ENCODE measurements at places on chromosomes 6 and 20. TPM values are rescaled to one million over a fixed set of nuclear protein-coding genes. Genes with fewer than 3 reads are reported as not detected.

The DSP gene
- 0.05 TPM for total RNA-seq

The ESF1 gene
- total RNA-seq = 13.9 TPM

- ATAC-seq = no peak
Measured at GRCh38 chr6:163613025-163613424, 198.5 kb downstream of the QKI start.

- no peak for ATAC-seq
Measured at GRCh38 chr20:15807271-15807670, 766.0 kb downstream of the KIF16B start.

DNA sequence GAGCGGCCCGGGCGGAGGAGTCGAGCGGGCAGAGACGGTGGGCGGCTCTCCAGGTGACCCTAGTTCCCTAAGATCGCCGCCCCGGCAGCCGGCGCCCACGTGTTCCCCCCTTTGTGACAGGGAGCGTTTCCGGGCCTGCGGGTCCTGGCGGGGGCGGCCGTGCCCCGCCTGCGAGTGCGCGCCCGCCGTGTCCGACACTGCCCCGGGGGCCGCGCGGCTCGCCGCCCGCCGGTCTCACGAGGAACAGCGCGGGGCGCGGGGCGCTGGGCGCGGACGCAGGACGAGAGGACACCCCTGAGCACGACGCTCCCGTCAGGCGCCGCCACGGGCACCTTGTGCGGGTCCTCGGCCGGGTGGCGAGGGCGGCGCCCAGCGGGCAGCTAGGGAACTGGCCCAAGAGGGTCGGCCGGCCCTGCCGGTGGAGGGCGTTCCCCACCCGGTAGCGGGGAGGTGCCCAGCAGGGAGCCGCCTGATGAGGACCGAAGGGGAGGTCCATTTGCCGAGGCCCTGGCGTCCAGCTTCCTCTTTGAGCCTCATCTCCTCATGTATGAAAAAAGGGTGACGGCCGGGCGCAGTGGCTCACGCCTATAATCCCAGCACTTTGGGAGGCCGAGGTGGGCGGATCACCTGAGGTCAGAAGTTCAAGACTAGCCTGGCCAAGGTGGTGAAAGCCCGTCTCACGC lies at the start of gene VARS1:
TSS of gene VARS1 (minus strand) at position 137 of the 683 bp plus-strand sequence. CDS start 535 bp downstream, outside the sequence.
- peak; percentile 92 for ATAC-seq

DNA sequence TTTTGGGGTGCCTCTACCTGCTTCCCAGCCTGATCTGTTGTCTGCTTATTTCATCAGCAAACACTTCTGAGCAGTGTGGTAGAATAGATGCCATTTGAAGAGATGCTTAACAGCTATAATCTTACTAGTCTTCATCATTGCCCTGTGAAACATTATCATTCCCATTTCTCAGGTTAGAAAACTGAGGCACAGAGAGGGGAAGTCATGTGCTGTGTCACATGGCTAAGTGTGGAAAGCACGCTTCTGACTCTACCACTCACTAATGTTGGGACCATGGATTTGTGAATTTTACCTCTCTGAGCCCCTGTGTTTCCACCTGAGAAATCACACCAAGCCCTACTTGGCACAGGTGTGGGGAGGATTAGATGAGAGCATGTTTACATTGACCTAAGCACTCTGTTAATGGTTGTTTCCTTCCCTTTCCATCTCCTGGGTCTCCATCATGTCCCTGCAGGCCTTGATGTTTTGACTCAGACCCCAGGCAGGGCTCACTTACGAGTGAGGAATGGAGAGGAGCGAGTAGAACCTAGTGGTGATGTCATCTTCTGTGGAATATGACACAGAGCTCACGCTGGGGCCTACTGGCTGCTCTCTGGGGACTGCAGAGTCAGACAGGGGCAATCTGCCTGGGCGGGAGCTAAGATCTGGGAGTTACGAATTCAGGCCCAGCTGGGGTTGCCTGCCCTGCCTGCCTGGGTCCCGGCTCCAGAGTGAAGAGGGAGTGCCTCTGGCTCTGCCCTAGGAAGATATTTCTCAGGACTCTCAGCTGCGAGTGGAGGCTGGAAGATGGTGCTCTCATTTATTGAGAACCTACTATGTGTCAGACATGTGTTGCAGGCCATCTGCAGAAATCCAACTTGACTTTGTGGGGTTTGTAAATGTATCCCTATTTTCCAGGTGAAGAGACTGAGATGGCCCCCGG lies 64.3 kb downstream of the CDH22 start:
- no peak for ATAC-seq

GRCh38 chr6:2353412-2354137 lies 108.2 kb upstream of the GMDS start:
- peak; percentile 40 for ATAC-seq

DNA sequence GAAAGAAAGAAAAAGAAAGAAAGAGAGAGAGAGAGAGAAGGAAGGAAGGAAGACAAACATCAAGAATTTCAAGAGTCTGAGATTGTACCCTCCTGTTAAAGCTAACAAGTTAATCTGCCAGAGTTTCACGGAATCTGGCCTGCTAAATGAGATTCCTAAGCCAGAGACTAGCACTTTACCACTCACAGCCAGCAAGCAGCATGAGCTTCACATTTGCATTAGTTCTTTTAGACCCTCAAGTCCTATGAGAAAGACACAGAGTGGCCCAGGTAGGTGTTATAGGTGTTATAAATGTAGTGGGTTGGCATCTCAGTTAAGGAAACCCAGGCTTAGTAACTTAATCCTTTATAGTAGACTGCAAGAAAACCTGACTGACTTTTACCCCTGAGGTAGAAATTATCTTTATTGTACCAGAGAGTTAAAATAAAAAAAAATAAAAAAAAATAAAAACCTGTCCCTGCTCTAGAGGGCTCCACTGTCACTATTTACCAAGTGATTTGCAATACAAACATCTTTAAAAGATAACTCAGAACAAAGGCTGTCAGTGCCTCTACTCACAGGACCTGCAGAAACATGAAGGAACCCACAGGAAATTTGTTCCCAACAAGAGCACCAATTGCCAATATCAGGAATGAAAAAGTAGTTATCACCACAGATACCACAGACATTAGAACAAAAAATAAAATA lies 9.7 kb upstream of the IBTK start:
- ATAC-seq = no peak

All from activated T-helper 17 cell treated with anti-CD3 and anti-CD28 coated beads, Interleukin-2, amount 50 U/mL, for 72 hours (primary cell).